Non-pigmented ciliary epithelial cell (primary cell): ENCODE measurements at places on chromosomes 1 and 21.
A peak's percentile ranks its signal among the peaks of the same experiment; 100 is the strongest.

GRCh38 chr1:20093940-20094391, 24.0 kb downstream of the PLA2G5 start:
- DNase-seq = no peak

DNA sequence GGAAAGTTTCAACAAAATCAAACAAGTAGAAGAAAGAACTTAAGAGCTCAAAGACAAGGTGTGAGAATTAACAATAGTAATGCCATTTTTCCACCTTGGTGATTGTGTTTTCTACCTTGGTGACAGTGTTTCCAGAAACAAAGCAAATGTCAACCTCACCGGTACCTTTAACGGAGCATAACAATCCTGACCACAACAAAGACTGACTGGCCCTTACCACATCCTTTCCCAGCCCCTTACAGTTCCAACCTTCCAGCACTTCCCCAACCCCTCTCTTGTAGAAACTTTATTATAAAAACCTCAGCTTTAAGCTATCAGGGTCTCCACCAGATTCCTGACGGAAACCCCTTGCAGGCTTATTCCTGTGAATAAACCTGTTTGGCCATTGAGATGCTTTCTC, 16.7 kb downstream of the STYXL2 start:
- no peak for DNase-seq

DNA sequence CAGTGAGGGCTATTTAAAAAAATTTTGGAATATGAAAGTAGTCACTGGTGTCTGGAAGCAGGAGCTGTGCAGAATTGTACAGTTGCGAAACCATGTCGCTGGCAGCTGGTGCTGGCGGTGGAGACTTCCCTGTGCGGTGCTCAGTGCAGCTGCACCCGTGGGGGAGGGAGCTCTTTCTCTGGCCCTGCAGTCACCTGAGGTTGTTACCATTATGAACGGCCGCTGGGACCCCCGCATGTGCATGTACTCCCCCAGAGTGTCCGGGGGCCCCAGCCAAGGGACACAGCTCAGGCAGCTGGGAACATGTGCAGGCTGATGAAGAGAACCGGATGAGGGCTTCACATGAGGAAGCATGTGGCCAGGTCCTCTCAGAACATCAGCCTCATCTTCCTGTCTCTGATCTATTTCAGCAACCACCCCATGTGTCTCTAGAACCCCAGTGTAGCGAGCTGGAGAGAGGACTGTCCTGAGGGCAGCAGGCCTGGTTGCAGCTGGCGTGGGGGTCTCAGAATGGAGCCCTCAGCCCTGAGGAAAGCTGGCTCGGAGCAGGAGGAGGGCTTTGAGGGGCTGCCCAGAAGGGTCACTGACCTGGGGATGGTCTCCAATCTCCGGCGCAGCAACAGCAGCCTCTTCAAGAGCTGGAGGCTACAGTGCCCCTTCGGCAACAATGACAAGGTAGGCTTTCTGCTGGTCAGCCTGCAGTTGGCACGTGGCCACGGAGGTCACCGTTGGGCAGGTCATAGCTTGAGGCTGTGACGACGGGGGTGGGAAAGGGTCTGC, at the start of gene TRPM2:
TSS of gene TRPM2 (plus strand) at position 431 of the 780 bp plus-strand sequence. CDS start at position 511, 80 bp downstream.
- DNase-seq = no peak

DNA sequence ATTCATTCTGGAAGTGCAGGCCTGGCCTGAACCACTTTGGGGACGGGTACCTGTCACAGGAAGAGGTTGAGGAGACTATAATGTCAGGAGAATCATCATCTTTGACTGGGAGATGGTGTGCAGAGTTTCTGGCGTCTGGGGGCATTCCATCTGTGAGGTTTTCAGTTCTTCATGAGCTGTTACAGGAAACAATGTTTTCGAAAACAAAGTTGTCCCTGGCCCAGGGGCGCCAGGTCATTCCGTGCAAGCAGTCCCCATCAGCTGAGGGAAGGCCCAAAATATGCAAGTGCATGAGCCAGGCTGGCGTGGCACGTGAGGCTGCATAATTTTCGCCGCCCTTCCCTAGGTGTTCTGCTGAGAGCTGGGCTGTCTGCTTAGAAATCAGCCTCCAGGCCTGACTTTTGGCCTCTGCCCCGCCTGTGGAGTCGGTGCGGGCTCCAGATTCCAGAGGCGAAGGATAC, 68.4 kb upstream of the ATP5PO start:
- DNase-seq = no peak

DNA sequence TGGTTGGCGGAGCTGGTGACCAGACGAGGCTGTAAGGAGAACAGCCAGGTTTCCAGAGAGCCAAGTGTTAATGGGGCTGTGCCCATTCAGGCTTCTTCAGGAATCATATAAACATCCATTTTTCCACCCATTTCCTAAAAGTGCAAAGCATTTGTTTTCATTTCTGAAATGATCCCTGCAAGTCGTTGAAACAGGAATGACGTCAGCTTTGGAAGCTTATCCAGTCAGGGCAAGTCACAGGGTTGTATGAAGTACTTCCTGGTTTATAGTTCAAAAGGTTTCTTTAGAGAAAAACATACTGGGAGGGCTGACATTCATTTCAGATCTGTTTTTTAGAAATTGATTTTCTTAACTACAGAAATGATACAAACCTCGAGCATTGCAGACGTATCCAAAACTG, 29.2 kb downstream of the IGSF5 start:
- no peak for DNase-seq

DNA sequence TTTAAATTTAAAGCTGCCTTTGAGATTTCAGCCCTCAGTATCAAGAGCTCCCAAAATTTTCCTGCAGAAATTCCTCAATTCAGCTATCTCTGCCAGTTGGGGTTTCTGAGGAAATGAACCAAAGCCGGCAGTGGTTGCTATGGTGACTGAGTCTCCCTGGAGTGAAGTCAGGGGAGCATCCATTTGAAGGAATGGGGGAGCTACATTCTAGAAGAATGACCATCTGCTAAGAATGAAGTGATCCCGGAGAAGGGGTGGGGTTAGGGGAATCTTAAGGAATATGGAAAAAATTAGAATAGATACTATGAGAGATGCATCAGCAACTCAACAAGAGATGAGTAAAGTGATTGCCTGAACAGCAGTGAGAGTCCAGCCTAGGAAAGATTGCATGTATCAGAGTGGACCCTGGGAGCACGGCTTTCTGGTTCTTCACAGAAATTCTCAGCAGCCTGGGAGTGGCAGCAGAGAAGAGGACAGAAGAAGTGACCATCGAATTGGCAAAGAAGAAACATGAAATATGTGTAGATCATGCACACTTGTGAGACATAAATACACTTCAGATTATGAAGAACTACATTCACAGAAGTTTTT, 94.7 kb downstream of the CHD1L start:
- no peak for DNase-seq

GRCh38 chr1:198007011-198007410, 89.8 kb downstream of the LHX9 start:
- DNase-seq = no peak

DNA sequence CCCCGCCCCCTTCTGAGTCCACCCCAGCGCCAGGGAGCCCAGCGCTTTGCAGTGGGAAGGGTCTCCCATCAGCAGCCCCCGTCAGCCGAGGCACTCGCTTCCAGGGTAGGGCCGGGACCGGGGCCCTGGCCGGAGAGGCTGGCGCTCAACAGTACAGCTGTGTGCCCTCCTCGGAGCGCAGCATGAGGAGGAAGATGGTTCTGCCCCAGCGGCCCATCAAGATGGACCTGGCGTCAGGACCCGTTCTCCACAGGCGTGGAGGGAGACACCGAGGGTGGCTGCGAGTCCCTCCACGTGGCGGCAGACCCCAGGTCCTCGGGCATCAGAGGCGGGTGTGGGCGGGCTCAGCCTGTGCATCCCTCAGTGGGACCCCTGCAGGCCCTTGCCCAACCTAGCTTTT, 54.3 kb downstream of the MORN1 start:
- DNase-seq = no peak

DNA sequence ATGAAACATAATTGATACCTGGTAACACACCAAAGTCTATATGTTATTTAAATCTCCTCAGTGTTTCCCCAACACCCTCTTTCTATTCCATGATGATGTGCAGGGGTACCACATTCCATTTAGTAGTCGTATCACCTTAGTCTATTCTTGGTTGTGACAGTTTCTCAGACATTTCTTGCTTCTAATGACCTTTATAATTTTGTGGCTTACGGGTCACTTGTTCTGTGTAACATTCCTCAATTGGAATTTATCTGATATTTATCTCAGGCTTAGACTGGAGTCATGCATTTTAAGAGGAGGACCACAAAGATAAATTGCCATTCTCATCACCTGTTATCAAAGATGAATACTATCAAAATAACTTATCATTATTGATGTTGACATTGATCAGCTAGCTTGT, 679.6 kb downstream of the USP25 start:
- DNase-seq = no peak

DNA sequence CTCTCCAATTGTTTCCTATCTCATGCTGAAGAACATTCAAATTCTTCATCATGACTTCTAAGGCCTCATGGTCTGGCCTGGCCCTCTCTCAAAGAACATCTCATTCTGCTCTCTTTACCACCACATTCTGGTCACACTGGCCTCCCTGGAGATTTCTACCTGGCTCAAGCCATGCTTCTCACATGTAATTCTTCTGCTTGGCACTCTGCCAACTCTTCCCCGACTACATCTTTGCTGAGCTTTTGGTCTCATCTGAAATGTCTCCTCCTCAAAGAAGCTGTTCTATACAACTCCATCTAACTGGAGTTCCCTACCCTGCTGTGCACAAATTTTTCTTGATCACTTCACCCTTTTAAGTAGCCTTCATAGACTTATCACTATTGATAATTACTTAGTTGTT, 1.4 kb upstream of the TBX19 start:
- DNase-seq = no peak

DNA sequence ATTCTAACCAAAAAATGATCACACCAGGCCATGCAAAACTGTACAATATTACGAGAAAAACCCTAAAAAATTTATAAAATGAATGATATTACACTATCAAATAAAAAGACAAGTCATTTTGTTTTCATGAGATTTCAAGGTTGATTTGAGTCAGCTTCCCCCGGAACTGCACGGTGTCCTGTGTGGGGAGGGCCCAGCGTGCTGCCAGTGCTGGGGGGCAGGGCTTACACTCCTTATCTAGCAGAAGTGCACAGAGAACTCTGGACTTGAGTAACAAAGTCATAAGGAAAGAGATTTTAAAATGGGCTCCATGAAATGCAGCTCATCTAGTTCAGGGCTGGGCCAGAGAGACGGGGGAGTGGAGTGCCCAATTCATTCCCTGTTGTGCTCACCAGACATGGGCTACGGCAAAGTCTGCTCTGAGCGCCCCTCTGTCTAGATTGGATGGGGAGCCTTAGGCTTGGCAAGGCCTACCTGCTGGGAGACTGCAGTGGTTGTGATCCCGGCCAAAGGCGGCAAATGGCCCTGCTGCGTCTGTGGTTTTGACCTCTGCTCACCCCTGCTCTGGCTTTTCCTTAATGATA, 50.1 kb downstream of the COQ8A start:
- DNase-seq = peak; percentile 14

DNA sequence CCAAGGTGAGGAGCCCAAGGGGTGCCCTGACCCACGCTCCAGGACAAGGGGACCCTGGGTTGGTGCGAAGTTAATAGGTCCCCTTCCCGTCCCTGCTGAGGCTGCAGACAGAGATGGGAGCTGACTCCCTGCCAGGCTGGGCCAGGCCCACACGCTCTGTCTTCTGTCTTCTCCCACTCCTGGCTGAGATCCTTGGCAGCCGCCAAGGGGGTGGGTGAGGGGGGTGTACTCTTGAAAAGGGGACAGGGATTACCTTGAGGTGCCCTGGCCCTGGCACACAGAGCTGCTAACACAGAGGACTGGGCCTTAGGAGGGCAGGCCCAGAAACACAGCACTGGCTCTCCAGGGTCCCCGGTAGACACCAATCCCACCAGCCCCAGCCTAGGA, 11.0 kb upstream of the CTRC start:
- DNase-seq = no peak

DNA sequence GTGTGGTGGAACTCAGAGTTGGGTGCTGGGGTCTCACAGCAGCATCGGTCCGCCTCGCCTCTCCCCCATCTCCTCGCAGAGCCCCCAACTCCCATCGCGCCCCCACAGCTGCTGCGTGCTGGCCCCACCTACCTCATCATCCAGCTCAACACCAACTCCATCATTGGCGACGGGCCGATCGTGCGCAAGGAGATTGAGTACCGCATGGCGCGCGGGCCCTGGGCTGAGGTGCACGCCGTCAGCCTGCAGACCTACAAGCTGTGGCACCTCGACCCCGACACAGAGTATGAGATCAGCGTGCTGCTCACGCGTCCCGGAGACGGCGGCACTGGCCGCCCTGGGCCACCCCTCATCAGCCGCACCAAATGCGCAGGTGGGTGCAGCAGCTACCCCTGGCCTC, 24.2 kb downstream of the PTPRU start:
- no peak for DNase-seq

GRCh38 chr1:182189535-182190066, 128.1 kb upstream of the ZNF648 start:
- no peak for DNase-seq

GRCh38 chr1:228989992-228990827, 254.9 kb downstream of the RHOU start:
- no peak for DNase-seq

GRCh38 chr1:226310637-226311195, 1.8 kb upstream of the LIN9 start:
- DNase-seq = no peak

GRCh38 chr1:1244192-1244811, 2.2 kb downstream of the C1QTNF12 start:
- DNase-seq = no peak

- DNase-seq = no peak
These were observed 36.3 kb upstream of the PAXBP1 start for GRCh38 chr21:32807717-32808380.

GRCh38 chr1:13948396-13948795, 248.4 kb downstream of the PRDM2 start:
- DNase-seq = no peak

GRCh38 chr1:229388897-229389580, 44.9 kb downstream of the ACTA1 start:
- peak; percentile 53 for DNase-seq

- no peak for DNase-seq
These were observed 72.6 kb upstream of the USP24 start for GRCh38 chr1:55287723-55288122.

GRCh38 chr1:65067491-65068201, 80.4 kb upstream of the AK4 start:
- no peak for DNase-seq

DNA sequence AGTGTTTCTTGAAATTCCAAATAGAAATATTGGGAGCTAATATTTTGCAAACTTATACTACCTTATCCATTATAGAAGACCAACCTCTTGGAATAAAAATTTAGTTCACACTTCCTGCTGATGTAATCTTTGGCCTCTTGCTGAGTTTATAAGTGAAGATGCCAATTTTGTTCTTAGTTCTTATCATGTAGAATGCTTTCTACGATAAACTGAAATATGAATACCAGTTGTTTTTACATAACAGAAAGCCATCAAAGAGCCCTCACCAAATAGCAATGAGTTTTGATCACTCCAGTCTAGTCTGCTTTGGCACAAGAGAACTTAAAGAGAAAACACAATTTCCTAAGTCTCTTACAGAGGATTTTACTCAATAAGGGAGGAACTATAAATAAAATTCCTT, 89.5 kb downstream of the DENND1B start:
- no peak for DNase-seq

GRCh38 chr1:2255420-2256369, 27.6 kb downstream of the SKI start:
- no peak for DNase-seq
